ENCODE measurements at places on chromosomes 5 and 9. TPM values are rescaled to one million over a fixed set of nuclear protein-coding genes. Genes with fewer than 3 reads are reported as not detected.

Gene PCDHA2
- 0.03 TPM for total RNA-seq

Gene ACTBL2
- 0.07 TPM for total RNA-seq

Gene DBH
- not detected for total RNA-seq

Gene GZMA
- total RNA-seq, result not detected

Gene KCNV2
- total RNA-seq, result not detected

Gene GTF3C4
- 19.2 TPM for total RNA-seq

Gene RAD17
- total RNA-seq, result 16.0 TPM

Gene ZNF474
- total RNA-seq, result 0.21 TPM

Gene PCDHA11
- 0.08 TPM for total RNA-seq

Gene KIAA1958
- total RNA-seq, result 2.2 TPM

Gene PDE6A
- 0.17 TPM for total RNA-seq

Gene CDH6
- total RNA-seq, result 0.05 TPM

Gene IFNB1
- total RNA-seq, result 0.23 TPM

Gene BNC2
- total RNA-seq, result 4.2 TPM

Gene MELK
- 75.9 TPM for total RNA-seq

Gene HK3
- total RNA-seq, result not detected

Gene NDFIP1
- total RNA-seq, result 53.0 TPM

Gene TGFBI
- 1,744 TPM for total RNA-seq

Gene ZNG1C
- 53.1 TPM for total RNA-seq

Gene C5orf58
- not detected for total RNA-seq

Gene LURAP1L
- total RNA-seq, result 14.6 TPM

Gene GCNT1
- 2.9 TPM for total RNA-seq

Gene ALG2
- total RNA-seq, result 41.2 TPM

Gene SLC25A2
- not detected for total RNA-seq

Gene CTXN3
- total RNA-seq, result not detected

Gene CARD6
- total RNA-seq, result 3.8 TPM

Gene MYMK
- total RNA-seq, result not detected

Gene NRG2
- 1.9 TPM for total RNA-seq

Gene PLPP6
- 11.9 TPM for total RNA-seq

Gene AIF1L
- total RNA-seq, result 1.1 TPM

Gene CDX1
- total RNA-seq, result not detected

Gene LIX1
- not detected for total RNA-seq

Gene TEX48
- total RNA-seq, result not detected

Gene CCL28
- not detected for total RNA-seq

Gene CCNH
- 46.9 TPM for total RNA-seq

Gene ANKRD31
- total RNA-seq, result 0.05 TPM

Gene CDC25C
- total RNA-seq, result 10.7 TPM

Gene TSSK1B
- total RNA-seq, result not detected

Gene CDKN2B
- total RNA-seq, result not detected

Gene RLN2
- total RNA-seq, result 0.24 TPM

Gene TTC23L
- not detected for total RNA-seq

Gene LSM11
- 1.9 TPM for total RNA-seq

Gene DRD1
- total RNA-seq, result 0.51 TPM

All from A549 treated with RU486 at 1 μM for 4 hours (cell line).